Amniotic stem cell (primary cell): ENCODE measurements at places on chromosomes 2 and 18.

GRCh38 chr2:120780402-120780801 is 44.7 kb downstream of the GLI2 start:
- DNase-seq = no peak

DNA sequence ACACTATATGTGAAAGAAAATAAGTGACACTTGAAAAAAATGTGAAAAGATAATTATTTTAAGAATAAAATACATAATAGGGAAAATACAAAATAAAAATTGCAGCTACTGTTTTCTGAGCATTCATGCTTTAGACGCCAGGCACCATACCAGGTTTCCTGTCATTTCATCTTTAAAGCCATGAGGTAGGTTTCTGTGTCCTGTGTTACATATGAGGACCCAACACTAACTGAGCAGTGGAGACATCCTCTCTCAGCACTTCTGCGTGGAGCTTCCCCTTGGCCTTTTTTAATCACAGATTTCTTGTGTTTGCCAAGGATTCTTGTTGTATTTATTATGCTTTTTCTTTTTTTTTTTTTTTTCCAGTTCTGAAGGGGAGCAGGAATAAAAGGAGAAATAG is 117.3 kb downstream of the FAM117B start:
- DNase-seq = no peak

DNA sequence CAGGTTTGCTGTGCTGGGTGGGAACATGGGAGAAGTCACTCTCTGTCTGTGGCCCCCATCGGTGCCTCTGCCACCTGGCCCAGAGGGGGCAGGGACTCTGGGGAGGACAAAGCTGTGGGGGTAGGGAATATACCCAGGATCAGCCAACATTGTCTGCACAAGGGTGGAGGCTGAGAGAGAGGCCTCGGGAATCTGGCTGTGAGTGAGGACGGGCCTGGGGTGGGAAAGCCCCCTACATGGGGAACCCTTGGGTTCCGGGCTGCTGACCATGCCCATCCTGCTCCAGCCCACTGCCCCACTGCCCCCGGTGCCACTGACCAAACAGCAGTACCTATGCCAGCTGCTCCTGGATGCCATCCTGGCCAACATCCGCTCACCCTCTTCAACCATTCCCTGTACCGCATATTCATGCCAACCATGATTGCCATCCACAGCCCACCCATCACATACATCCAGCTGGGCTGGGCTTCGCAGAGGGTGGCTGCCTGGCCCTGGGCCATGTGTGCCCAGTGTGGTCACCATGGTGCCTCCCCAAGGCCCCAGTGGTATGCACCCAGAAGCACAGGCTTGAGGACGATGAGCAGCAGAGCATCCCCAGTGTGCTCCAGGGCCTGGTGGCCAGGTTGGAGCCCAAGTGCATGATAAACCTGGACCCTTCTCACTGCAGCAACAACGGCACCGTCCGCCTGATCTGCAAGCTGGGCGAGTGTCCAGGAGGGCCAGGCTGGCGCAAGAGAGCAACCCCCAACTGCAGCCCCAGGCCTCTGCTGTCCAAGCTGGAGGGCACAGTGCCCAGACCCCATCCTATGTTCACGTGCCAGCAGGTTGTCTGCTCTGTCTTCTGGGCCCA is 6.9 kb upstream of the POTEF start:
- DNase-seq = no peak

DNA sequence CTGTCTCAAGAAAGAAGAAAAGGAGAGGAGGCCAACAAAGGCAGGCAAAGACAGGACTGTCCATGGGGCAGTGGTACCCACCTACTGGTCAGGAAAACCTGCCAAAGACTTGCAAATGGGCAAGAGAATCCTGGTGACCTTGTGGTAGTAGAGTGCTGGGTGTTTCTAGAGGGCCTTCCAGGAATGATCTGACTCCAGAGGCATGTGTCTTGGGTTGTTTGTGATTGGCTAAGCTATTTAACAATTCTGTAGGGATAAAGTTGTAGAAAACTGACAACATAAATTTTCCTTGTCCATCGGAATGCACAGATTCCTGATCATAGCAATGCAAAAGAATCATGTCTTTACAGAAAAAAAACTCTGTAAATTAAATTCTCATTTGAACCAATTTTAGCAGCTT is 68.5 kb upstream of the ZNF532 start:
- no peak for DNase-seq

GRCh38 chr2:202425036-202425435 is 48.9 kb downstream of the BMPR2 start:
- no peak for DNase-seq

GRCh38 chr2:176479961-176480360 is 210.7 kb downstream of the MTX2 start:
- no peak for DNase-seq

GRCh38 chr2:51888120-51888519 is 856.2 kb upstream of the NRXN1 start:
- DNase-seq = no peak

DNA sequence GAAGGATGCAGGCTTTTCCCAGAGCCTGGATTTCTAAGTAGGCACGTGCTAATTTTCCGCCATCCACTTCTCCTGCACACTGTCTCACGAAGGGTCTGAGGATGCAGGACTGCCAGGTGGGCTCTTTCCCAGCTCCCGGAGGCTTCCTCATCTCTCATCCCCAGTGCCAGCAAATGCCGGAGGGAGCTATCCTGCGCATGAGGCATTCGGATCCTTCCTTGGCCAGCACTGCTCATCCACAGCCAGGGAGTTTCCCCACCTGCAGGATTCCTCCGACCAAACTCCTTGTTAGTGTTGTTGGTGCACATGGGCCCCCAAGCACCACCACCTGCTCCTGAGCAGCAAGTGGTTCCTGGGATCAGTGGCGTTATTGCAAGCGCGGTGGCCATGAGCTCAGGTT is 5.0 kb downstream of the CNDP1 start:
- no peak for DNase-seq

DNA sequence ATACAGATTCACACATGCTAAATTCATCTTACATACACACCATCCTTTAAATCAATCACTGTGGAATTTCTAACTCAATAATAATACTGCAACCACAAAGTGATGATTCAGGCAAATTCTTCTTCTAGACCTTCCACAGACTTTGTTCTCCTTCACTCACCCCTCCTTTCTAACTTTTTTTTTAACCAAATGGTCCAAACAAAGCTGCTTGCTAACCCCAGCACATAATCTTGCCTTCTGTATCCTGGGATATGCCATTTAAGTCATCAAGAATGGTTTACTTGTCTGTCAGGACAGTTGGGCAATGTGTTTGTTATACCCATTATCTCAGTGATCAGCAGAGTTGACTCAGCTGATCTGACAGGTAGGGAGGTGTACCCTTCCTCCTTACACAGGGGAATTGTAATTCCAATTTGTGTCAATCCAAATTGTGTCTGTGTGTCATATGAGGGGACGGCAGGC is 10.0 kb downstream of the SLC40A1 start:
- peak; percentile 25 for DNase-seq

GRCh38 chr2:55838653-55839052 is 84.9 kb downstream of the EFEMP1 start:
- DNase-seq = no peak

DNA sequence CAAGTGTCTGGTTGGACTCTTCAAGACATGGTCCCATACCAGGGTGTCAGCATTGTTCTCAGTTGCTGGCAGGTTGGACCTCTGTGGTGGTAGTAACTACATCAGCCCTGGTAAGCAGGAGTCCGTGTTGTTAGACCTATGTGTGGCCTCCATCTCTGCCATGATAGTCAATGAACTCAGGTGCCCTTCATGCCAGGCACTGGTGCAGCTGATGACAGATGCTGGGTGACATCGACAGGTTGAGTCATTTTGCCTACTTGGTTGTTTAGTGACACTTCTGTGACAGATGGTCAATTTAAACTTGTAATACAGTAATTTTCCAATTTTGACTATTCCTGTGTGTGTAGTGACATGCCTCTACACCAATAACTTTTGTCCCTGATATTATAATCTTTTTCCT is 189.7 kb downstream of the SP3 start:
- no peak for DNase-seq

- no peak for DNase-seq
Measured at GRCh38 chr2:171310889-171311288, 122.9 kb downstream of the METTL8 start.

GRCh38 chr2:110820128-110820527 is 87.8 kb downstream of the ACOXL start:
- DNase-seq = no peak

- DNase-seq = no peak
Measured at GRCh38 chr2:144509001-144509878, 10.7 kb downstream of the ZEB2 start.

GRCh38 chr18:59446012-59446411 is 86.9 kb upstream of the LMAN1 start:
- no peak for DNase-seq

- no peak for DNase-seq
Measured at GRCh38 chr18:79245517-79246001, 150.2 kb upstream of the NFATC1 start.

- no peak for DNase-seq
Measured at GRCh38 chr2:236830926-236831325, 254.8 kb upstream of the COPS8 start.

GRCh38 chr2:8872821-8873432 is 35.5 kb upstream of the KIDINS220 start:
- peak; percentile 43 for DNase-seq

GRCh38 chr2:11839916-11840315 is 93.5 kb downstream of the LPIN1 start:
- DNase-seq = no peak

GRCh38 chr2:238891457-238892203 is 43.7 kb downstream of the TWIST2 start:
- DNase-seq = no peak

GRCh38 chr2:75710220-75710576 is 517 bp downstream of the GCFC2 start:
- no peak for DNase-seq

DNA sequence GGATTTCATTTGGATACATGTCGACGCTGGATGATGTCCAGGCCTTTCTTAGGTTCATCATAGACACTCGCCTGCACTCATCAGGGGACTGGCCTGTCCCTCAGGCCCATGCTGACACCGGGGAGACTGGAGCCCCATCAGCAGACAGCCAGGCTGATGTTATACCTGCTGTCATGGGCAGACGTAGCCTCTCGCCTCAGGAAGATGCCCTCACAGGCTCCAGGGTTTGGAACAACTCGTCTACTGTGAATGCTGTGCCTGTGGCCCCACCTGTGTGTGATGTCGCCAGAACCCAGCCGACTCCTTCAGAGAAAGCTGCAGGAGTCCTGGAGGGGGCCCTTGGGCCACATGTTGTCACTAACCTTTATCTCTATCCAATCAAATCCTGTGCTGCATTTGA is 28.3 kb downstream of the MOCOS start:
- no peak for DNase-seq

DNA sequence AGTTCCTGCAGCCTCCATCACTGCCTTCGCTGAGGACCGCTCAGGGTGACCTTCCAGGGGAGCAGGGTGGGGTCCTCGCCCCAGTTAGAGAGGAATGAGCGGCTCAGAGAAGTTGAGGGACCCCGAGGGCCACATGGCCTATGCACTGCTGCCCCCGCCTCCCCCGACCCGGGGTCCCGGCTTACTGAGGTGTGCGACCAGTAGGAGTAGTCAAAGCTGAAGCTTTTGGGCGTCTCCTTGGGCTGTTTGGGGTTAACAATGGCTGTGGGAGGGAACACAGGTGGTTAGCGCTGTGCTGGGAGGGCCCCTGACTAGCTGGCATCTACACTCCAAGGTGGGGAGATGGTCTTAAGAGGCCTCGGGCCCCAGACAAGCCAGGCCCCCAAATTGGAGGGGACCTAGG is 31.0 kb downstream of the KIF1A start:
- DNase-seq = no peak

- no peak for DNase-seq
Measured at GRCh38 chr2:236607471-236608187, 38.0 kb downstream of the ACKR3 start.
